ENCODE measurements at places on chromosomes 16 and 17. TPM values are rescaled to one million over a fixed set of nuclear protein-coding genes. Genes with fewer than 3 reads are reported as not detected.

KRTAP3-2 gene
- total RNA-seq = not detected

CCL5 gene
- 0.17 TPM for total RNA-seq

PIK3R6 gene
- not detected for total RNA-seq

CCL16 gene
- 0.68 TPM for total RNA-seq

GRCh38 chr16:54073356-54073755 lies 213.2 kb downstream of the IRX3 start:
- no peak for DNase-seq

- peak; percentile 37 for DNase-seq
Observed at GRCh38 chr17:4854111-4854681, 21.1 kb downstream of the MINK1 start.

- peak; percentile 16 for DNase-seq
Observed at GRCh38 chr17:81621494-81622130, 15.3 kb downstream of the NPLOC4 start.

GRCh38 chr17:80800481-80801391 lies 190.9 kb upstream of the CHMP6 start:
- no peak for DNase-seq

DNA sequence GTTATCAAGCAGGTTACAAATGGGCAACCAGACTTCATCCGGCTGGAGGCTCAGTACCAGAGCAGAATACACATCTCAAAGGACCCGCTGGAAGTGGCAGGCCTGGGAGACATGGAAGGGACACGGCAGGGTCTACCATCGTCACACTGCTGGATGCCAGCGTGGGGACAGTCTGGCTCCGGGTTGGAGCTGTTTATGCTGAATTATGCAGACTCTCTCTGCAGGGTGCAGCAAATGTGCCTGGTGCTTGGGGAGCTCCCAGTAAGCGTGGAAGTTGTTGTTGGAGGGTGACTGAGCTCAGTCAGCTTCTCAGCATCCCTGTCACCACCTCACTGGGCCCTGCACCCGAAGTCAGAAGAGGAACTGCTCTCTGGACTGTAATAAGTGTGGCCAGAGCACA lies 12.2 kb downstream of the WSCD1 start:
- no peak for DNase-seq

- DNase-seq = no peak
Observed at GRCh38 chr16:52491216-52491615, 55.7 kb downstream of the TOX3 start.

GRCh38 chr16:46996391-46996790 lies 22.9 kb upstream of the DNAJA2 start:
- no peak for DNase-seq

- no peak for DNase-seq
Observed at GRCh38 chr17:72506773-72507172, 386.0 kb downstream of the SOX9 start.

DNA sequence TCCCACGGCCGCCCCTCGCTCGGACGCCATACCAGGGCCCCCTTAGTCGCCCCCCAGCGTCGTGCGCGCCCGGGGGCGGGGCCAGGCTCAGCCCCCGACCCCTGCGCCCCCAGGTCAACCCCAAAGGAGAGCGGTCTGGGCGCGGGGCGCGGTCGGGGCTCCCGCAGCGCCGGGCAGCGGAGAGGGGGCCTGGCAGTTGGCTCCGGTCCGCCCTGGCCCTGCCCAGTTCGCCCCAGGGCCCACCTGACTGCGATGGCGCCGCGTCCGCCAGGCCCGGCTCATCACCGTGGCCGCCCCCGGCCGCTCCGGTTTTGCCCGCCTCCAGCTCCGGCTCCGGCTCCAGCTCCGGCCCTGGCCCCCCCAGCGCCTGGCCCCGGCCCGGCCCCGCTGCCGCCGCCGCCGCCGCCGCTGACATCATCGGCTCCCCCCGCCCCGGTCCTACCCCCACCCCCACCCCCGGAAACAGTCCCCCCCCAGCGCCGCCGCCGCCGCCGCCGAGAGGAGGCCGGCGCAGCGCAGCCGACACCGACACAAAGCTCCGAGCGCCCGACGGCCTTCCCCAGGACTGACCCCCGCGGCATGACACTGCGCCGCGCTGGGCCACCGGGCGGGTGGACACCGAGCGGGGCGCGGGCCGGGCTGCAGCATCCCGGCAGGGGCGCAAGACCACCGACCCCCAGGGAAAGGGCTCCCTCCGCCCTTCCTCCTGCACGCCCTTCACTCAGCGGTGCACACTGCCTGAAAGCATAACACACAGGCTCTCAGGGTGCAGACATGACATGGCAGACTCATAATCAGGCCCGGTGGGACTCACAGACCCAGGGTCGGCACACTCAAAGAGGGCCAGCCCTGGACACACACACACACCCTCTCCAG lies at the start of gene ZBTB4:
Gene ZBTB4 (minus strand): TSS at position 419 of the 876 bp plus-strand sequence. CDS start 12,830 bp downstream, outside the sequence.
- DNase-seq = peak; percentile 63

- peak; percentile 47 for DNase-seq
Observed at GRCh38 chr17:45170931-45171337, 9.3 kb downstream of the HEXIM2 start.

- DNase-seq = peak; percentile 99
Observed at GRCh38 chr16:66382171-66382965, 15.9 kb downstream of the CDH5 start.

Data from dermis blood vessel endothelial cell (primary cell).